NCI-H748 treated with DMSO at 0.1 percent for 48 hours (cell line): ENCODE measurements at places on chromosomes 6 and 20.

- DNase-seq, result no peak
These were observed 208.0 kb upstream of the PRND start for GRCh38 chr20:4513720-4514119.

GRCh38 chr20:711576-711975 lies 36.0 kb upstream of the SCRT2 start:
- no peak for DNase-seq

- DNase-seq, result no peak
These were observed 364.0 kb downstream of the PHF3 start for GRCh38 chr6:63999613-64000012.

GRCh38 chr6:40640599-40641227 lies 53.5 kb upstream of the LRFN2 start:
- DNase-seq, result no peak

DNA sequence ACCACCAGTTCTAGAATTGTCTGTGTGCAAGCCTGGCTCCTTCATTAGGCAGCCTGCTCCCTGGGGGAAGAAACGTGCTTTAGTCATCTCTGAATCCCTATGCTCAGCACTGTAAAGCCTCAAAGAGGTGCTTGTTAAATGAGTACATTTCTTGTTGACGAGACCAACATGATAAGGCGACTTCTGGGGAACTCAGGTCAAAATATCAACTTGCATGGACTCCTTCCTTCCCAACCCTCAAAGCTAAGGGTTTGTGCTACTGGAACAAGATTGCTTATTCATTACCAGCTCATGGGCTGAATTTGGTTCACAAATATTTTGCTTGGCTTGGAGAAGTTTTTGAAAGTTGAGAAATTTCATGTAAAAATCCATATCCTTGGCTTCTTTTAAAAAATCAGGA lies 10.6 kb downstream of the KCNG1 start:
- no peak for DNase-seq

DNA sequence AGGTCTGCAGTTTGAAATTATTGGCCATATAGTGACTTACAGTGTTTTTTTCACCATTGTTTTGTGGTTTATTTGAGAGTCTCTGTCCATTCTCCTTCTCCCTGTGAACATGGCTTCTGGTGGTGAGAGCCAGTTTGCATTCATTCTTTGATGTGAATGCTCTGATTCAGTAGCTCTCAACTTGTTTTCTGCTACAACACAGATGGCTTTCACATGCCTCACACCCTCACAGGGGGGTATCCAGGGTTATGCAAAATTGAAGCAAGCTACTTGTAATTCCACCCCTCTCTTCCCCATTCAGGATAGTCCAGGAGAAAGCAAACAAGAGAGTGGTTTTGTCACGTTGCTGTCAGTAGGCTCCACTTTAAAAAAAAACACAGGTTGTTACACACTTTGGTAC lies 55.6 kb downstream of the SLX4IP start:
- no peak for DNase-seq
